ENCODE measurements at places on chromosomes 2 and 18.
A peak's percentile ranks its signal among the peaks of the same experiment; 100 is the strongest.

DNA sequence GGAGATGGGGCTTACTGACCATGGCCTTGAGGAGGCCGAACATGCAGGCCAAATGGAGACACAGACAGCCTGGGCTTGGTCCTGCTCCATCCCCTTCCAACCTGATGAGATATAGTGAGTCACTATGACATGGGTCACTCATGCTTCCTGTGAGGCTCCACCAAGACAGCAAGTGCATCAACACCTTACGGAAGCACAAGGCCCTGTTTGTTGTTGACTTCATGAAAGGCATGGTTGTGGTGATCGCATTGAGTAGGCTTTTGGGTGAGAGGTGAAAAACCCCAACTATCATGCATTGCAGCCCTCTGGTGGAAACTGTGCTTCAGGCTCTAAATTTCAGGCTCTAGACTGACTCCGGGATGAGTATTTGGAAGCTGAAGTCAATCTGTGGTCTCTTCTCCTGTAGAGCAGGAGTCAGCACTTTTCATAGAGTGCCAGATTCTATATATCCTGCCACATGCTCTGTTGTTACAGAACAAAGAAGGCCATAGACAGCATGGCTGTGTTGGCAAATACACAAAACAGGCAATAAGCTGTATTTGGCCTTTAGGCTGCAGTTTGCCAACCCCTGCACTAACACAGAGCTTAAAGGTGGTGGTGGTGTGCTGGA, 10.1 kb downstream of the IL37 start:
- no peak for DNase-seq

DNA sequence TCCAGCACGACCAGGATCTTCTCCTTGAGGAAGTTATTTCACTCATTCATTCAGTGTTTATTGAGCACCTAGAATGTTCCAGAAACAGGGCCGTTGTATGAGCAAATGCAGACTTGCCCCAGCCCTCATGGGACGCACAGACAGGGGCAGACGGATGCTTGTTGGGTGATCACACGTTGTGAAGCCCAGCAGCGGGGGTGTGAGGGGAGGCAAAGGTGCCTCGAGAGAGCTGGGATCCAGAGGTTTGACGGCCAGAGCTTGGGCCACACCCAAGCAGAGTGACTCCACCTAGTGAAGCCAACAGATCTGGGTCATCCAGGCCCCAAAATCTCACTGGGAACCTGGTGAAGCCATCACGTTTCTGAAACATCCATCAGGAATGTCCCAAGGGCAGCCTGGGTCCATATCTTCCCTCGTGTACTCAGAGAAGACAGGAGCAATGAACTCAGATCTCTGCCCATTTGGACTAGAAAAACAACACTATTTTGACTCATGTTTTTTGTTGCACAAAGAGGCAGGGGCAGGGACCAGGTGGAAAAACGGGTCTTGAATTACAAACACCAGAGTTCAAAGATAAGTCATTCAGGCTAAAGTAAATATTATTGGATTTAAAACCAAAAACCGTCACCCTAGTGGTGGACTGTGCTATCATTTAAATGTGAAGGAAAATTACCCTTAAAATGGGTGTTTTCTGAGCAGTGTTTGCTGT, 54.9 kb upstream of the RBM44 start:
- DNase-seq: peak; percentile 39

GRCh38 chr2:160463245-160463644, 30.4 kb downstream of the RBMS1 start:
- no peak for DNase-seq

DNA sequence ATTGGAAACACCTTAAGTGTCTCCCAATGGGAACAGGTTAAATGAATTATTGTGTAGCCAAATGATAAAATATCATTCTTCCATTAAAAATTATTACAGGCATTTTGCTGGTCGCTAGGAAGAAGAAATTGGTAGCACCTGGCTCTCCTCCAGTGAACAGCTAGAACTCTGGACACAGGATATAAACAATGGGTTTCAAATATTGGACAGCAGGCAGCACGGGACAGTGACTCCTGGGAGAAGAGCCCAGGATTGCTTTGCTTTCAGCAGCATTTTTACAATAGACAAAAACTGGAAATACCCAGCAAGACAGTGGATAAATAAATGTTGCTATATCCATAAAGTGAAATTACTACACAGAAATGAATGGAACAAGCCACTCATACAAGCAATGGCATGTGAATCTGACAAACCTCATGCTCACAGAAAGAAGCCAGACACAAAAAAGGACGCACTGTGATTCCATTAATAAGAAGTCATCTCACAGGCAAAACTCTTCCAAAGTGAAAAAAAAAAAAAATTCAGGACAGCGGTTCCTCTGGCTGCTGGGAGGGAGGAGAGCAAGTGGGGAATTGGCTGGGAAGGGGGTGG, 50.5 kb downstream of the LAMA1 start:
- DNase-seq: no peak

DNA sequence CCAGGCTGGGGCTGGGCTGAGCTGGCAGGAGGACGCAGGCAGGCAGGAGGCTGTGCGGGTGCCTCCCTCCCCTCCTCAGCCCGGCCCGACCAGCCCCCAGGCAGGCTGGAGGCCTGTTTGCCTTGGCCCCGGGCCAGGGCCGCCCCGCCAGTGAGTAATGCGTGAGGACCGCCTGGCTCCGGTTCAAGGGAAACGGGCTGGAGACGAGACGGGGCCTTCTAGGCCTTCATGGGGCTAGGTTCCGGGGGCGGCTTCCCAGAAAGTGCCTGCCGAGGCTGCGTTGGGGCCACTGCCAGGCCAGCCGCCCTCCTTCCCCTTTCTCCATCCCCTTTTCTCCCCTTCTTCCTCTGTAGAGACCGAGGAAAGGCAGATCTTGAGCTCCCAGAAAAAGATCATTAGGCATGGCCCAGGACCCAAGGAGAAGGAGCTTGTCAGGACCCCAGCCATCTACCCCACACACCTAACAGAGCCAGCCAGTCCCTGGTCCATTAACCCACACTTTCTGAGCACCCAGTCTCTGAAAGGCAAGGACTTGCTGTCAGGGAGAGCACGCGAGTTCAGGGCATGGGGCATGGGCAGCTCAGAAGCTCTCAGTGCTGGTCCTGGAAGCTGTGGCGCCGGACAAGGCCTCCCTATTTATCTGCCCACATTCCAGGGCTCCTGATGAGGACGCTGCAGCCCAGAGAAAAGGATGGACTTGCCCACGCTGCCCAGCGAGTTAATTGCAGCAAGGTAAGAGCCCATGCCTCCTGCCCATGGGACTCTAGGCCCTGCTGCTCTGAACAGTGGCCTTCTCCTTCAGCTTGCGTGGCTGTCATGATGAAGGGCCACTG, 48.5 kb downstream of the SMAD7 start:
- peak; percentile 95 for DNase-seq

DNA sequence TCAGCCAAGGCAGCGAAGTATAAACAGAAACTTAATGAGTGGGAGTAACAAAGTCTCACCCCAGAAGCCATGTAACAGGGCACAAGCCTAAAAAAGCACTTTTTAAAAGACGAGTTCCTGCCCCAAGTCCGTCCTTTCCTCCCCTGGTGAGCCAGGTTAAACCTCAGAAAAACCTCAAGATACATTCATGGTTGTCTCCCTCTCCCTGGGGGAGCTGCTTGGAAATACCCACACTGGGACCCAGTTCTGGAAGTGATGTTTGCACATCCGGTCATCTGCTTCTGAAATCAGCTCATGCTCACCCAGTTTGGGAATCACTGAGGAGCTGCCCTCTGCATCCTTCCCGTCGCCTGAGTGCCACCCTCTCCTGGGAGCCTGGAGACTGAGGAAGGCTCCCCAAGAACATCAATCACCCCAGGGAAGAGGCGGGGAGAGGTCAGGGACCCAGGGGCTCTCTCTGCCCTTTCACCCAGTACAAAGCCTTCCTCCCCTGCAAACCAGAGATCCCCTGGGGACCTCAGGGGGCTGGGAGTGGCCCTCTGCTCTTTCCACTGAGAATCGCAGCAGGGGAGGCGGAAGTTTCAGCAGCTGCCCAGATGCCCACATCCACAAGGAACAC, 150.6 kb upstream of the AGAP1 start:
- DNase-seq: no peak

- DNase-seq: no peak
Observed at GRCh38 chr18:3704556-3705344, 254.8 kb downstream of the TGIF1 start.

DNA sequence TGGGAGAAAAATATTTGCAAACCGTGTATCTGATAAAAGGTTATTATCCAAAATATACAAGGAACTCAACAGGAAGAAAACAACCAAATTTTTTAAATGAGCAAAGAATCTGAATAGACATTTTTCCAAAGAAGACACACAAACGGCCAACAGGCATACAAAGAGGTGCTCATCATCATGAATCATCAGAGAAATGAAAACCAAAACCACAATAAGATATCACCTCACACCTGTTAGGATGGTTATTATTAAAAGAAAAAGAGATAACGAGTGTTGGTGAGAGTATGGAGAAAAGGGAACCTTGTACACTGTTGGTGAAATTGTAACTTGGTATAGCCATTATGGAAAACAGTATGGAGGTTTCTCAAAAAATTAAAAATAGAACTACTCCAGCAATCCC, 463.3 kb downstream of the IRS1 start:
- no peak for DNase-seq

DNA sequence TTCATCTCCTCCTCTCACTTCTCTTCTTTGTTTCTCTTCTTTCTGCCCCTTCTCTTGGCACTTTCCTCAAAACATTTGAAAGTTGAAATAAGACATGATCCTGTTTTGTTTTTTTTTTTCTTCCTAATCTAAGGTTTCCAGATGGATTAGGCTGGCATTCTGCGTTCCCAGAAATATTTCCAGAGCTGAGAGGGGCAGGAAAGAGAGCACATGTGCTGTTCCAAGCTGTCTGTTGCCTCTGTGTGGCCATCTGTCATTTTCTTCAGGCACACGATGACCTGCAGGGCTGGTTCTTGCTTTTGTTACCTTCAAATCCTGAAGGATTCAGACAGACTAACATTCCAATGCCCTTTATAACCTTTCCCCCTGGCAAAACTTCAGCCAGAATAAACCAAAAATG, 142.9 kb downstream of the RNF144A start:
- no peak for DNase-seq

DNA sequence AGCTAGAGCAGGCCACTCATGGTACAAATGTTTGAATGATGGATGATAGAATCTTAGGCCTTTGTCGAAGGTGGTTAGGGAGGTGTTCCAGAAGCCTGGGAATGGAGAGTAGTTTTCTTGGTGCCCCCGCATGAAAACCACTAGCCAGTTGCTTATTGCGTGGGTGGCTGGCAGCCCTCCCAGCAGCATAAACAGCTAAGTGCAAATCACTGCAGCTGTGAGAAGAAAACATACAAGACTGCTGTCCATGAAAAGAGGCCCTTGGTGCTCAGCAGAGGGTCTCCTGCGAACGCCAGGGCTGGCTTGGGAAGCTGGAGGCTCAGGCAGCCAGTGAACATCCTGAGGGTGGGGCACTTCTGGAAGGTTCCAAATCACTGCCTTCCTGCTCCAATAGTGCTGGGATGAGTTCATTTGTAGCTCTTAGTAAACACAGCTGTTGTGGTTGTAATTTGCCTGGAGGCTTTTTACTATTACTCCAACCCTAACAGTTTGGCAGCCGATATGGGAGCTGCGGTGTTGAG, 118.8 kb downstream of the MGAT5 start:
- peak; percentile 75 for DNase-seq

- DNase-seq: no peak
Observed at GRCh38 chr2:120283649-120284048, 31.0 kb downstream of the RALB start.

DNA sequence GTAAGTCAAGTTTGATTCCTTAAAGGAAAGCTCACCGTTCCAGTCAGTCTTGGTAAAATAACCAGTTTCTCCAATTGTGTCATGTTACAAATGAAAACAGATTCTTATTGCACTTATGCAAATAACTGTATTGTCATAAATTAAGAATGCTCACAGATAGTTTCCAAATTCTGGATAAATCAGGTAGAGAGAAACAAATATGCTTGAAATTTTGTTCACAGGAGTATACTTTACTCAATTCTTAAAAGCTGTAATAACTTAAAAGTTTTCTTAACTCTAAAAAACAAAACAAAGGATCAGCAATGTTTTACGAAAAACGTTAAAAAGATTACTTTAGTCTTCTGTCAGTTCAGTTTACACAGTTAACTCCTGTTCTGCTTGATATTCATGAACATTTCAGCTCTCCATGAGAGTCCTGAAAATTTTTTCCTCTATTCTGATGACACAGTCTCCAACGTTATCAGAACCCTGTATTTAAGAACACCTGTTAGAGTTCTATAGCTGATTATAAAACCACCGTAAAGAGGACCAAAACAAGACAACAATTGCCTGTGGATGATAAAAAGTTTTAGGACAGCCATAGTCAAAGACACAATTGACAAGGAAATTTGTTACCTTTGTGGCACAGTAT, 4.4 kb downstream of the GAL3ST2 start:
- no peak for DNase-seq

DNA sequence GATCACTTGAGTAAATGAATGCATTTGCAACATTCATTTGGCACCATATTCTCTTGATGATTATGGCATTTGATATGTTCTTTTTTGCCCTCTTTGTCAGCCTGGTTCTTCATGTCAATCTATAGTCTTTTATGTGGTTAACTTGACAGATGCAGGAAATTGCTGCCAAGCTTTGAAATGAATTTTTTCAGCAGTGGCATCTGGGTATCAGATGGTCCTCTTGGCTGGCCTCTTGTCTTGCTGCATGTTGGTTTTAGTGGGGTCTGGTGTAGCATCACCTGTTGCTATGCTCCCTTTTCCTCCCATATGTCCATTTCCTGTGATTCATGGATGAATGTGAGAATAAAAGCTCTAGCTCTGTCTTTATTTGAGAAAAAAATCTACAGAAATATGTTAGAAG, 119.9 kb downstream of the DPP4 start:
- DNase-seq: no peak

- no peak for DNase-seq
Observed at GRCh38 chr18:38695559-38696280, 1130.1 kb upstream of the CELF4 start.

GRCh38 chr2:74760875-74761630, 72.9 kb upstream of the HK2 start:
- no peak for DNase-seq

DNA sequence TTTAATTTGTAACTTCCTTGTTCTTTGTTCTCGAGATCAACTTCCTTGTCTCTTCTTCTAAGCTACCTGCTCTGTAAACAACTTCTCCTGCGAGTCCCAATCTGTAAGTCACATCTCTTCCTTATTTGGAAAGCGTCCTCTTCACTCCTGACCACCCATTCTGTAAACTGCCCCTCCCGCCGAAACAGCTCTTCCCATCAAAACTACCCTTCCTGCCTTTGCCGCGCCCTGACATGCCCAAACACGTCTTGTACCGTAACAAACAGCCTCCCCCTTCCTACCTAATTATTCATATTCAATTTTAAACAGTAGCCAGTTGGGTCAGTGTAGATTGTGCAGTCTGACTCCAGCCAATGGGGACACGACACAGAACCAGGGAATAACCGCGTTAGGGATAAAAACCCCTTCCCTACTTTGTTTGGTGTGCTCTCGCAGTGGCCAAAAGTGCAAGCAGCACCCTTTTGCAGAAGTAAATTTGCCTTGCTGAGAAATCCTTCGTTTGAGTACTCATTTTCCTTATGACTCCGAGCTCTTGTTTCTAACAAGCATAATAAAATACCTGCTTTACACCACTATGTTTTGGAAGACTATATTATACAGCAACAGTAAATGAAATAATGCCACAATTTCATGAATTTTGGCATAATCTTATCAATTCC, 39.8 kb downstream of the PIAS2 start:
- no peak for DNase-seq

Data from GM03348 (cell line).